ENCODE measurements at places on chromosomes 16 and 17. TPM values are rescaled to one million over a fixed set of nuclear protein-coding genes. Genes with fewer than 3 reads are reported as not detected.

DNA sequence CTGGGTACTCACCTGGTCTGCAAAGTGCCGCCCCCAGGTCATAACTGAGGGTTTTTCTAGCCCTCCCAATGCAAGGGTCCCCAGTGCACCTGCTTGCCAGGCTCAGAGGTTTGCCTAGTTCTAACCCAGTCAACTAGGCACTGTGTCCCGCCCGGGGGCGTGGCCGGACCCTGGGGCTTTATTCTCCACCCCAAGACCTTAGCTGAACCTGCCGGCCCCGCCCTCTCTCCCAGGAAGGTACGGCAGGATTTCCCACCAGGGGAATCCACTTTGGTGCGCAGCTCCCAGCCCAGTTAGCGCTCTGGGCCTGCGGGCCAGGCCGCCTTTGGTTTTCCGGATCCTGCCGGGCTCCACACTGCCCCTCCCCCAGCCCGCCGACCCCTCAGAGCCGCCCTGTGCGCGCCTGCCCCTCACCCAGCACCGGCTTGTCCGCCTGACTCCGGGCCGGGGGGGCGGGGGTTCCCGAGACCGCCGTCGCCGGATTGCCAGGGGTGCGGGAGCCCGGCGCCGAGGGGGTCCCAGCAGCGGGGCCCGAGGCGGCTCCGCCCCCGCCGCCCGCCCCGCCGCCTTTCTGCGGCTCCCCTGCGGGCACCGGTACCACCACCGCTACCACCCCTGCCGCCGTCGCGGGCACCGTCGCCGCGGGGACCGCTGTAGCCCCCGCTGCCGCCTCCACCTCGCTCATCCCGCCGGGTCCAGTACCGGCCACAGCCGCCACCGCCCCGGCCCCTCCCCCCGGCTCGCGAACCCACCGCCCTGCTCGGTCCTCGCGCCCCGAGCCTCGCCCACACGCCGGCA is 424 bp downstream of the YBX2 start:
- DNase-seq, result no peak
- H3K36me3 ChIP-seq, result no peaks in the 10 kb centered on the region
- peaks cover 30% of the 10 kb centered on the region for H3K4me1 ChIP-seq
- peak overlapping the region; percentile 36 for H3K27ac ChIP-seq
- peak overlapping the region; percentile 50 for H3K4me3 ChIP-seq
- no peaks in the 10 kb centered on the region for H3K27me3 ChIP-seq

The AANAT gene
- total RNA-seq, result 2.0 TPM

DNA sequence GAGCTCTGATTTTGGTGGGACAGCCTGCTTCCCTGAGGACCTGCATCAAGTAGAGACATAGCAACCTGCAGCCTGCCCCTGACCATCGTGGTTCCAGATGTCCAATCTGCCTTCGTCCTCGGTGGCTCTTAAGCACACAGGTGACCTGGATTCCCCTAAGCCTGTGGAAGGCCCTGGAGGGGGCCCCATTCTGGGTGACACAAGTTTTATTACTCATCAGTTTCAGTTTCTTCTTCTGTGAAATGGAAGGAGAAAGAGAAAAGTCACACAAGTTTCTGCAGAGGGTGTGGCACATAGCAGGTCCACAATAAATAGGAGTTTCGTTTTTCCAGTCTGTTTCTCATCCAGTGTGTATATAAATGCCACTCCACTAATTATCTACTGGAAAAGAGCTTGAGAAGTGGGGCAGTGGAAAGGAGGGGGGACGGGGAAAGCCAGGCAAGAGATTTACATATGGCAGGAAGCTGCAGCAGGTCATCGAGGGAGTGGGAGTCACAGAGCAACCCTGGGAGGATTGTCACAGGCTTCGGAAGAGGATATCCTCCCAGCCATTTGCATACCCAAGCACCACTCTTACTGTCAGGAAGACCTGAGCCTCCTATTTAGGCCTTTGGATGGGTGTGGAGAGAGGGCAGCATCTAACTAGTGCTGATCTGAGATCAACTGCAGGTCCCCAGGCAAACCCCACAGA is 10.0 kb upstream of the NOS2 start:
- no peak overlapping the region for H3K4me3 ChIP-seq
- H3K27ac ChIP-seq, result no peak overlapping the region
- no peak for DNase-seq
- H3K36me3 ChIP-seq, result no peaks in the 10 kb centered on the region

The NKD1 gene
- total RNA-seq, result 14.4 TPM

DNA sequence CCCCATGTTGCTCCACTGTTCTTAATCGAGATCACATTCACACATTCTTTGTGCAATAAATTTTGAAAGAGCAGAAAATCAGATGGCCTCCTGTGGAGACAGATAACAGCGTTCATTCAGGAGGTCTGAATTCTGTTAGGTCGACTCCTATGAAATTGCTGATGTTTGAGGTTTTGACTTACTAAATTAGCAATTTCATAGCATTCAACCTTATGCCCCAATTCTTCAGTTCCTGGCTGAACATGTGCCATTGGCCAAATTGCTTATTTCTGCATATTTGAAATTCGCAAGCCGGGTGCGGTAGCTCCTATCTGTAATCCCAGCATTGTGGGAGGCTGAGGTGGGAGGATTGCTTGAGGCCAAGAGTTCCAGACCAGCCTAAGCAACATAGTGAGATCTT is 22.1 kb upstream of the C16orf74 start:
- no peaks in the 10 kb centered on the region for H3K27me3 ChIP-seq
- no peak overlapping the region for H3K4me3 ChIP-seq
- no peaks in the 10 kb centered on the region for H3K4me1 ChIP-seq
- H3K36me3 ChIP-seq, result no peaks in the 10 kb centered on the region

The ELP5 gene
- total RNA-seq, result 123 TPM

The HEATR9 gene
- 7.8 TPM for total RNA-seq

DNA sequence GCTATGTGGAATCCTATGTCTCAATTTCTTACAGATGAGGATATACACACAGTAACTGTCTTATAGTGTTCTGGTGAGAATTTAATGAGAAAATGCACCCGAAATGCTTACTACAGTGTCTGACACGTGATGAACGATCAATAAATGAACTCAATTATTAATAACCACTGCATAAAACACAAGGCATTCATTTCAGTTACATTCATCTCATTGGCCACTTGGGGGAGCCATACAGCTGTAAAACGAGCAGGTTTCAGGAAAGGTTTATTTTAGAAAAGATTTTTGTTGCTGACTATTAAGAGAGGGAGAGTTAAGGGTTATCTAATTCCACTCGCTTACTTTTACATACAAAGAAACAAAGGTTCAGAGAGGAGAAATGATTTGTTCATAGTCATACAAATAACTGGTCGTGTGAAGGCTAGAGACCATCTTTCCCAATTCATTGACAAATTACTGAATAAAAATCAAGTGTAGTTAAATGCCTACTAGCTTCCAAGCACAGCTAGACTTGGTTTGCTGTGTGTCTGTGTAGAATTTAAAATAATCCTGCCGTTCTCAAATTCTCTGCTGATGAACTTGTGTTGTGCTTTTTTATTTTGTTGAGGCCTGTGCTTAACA is 160.1 kb downstream of the MAP2K4 start:
- H3K36me3 ChIP-seq, result no peaks in the 10 kb centered on the region
- H3K27ac ChIP-seq, result no peak overlapping the region
- H3K4me1 ChIP-seq, result no peaks in the 10 kb centered on the region
- no peaks in the 10 kb centered on the region for H3K27me3 ChIP-seq

DNA sequence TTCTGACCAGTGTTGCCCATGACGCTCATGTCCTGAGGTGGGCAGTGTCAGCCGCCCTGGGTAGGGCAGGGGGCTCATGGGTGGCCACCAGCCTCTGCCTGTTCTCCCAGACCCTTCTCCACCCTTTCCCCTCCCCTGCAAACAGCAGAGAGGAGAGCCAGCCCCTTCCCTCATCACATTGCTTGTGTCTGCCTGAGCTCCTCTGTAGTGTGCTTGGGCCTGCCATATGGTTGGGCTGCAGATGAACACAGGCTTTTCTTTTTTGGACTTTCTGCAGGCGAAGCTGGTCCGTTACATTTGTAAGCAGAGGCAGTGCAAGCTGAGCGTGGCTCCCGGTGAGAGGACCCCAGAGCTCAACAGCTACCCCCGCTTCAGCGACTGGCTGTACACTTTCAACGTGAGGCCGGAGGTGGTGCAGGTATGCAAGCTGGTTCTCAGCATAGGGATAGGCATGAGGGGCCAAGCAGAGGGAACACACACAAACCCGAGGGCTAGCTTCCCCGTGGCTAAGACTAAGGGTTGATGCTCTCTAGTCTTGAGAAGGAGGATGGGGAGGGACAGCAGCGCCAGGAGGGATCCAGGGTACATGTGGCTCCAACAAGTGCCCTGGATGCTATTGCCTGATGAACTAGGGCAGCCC is 80.6 kb upstream of the LGALS9 start:
- DNase-seq, result no peak
- H3K4me3 ChIP-seq, result no peak overlapping the region
- no peaks in the 10 kb centered on the region for H3K36me3 ChIP-seq

- no peaks in the 10 kb centered on the region for H3K27me3 ChIP-seq
- no peak for DNase-seq
- H3K4me1 ChIP-seq, result no peaks in the 10 kb centered on the region
- no peak overlapping the region for H3K27ac ChIP-seq
Measured at GRCh38 chr17:6163612-6164333, 93.6 kb downstream of the WSCD1 start.

DNA sequence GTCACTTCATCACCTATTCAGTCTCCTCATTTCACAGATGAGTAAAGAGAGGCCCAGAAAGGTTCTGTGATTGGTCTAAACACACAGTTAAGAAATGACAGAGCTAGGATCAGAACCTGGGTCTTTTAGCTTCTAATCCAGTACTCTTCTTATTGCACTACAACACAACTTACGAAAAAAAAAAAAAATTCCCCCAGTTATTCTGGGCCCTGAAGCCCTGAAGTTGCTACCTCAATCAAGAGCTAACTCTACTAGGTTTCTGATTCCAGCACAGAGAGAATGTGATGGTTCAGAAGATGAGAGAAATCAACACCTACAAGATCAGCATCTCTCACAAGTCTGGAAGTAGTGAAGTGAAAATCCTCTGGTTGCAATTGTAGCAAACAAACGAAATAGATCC is 37.3 kb downstream of the GRB7 start:
- no peaks in the 10 kb centered on the region for H3K27me3 ChIP-seq
- H3K4me1 ChIP-seq, result no peaks in the 10 kb centered on the region
- H3K36me3 ChIP-seq, result no peaks in the 10 kb centered on the region
- no peak for DNase-seq
- no peak overlapping the region for H3K27ac ChIP-seq
- H3K4me3 ChIP-seq, result no peak overlapping the region

DNA sequence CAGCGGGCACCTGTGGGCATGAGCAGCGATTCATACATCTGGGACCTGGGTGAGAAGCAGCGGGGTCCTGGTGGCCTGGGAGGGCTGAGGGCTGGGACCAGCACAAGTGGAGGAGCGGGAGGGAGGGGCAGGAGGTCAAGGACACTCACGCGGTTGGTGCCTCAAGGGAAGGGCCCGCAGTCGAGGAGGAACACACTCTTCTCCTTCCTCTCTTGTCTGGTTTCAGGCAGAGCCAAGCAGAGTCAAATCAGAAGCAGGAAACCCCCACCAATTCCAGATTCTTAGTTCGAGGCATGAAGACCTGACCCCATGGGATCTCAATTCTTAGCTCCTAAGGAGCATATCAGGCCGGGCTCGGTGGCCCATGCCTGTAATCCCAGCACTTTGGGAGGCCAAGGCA is 15.7 kb downstream of the DNAI2 start:
- H3K4me3 ChIP-seq, result no peak overlapping the region
- no peak for DNase-seq
- no peak overlapping the region for H3K27ac ChIP-seq

GRCh38 chr17:77118251-77118928 is 22.4 kb upstream of the SEC14L1 start:
- H3K4me3 ChIP-seq, result no peak overlapping the region
- DNase-seq, result no peak
- H3K27me3 ChIP-seq, result no peaks in the 10 kb centered on the region
- H3K27ac ChIP-seq, result peak overlapping the region; percentile 64
- peaks cover 33% of the 10 kb centered on the region for H3K4me1 ChIP-seq

- no peak within 1 kb of the TSS for H3K27ac ChIP-seq
- DNase-seq, result peak; percentile 63
Measured at GRCh38 chr16:726438-727290, at the start of the genes CCDC78 and HAGHL. CCDC78 (minus strand) TSS chr16:726443; CDS start chr16:726367, 76 bp downstream. HAGHL (plus strand) TSS chr16:727106; CDS start chr16:727510, 404 bp downstream.

GRCh38 chr16:66359012-66359411 is 7.5 kb upstream of the CDH5 start:
- no peak for DNase-seq
- no peak overlapping the region for H3K4me3 ChIP-seq
- H3K27ac ChIP-seq, result no peak overlapping the region
- H3K4me1 ChIP-seq, result peaks cover 2% of the 10 kb centered on the region
- H3K36me3 ChIP-seq, result no peaks in the 10 kb centered on the region

DNA sequence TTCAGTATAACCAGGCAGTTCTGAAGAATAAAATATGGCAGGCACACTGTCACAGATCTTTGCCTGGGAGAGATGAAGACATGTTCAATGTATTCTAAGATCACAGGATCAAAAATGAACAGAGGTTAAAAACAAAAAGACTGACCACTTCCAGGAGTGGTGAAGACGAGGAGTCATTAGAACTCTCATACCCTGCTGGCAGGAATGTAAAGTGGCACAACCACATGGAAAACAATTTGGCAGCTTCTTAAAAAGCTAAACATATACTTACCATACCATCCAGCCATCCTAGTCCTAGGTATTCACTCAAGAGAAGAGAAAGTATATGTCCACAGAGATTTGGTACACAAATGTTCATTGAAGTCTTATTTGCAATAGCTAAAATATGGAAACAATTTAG is 406.3 kb downstream of the NPIPA8 start:
- no peak overlapping the region for H3K4me3 ChIP-seq
- H3K27me3 ChIP-seq, result no peaks in the 10 kb centered on the region
- no peak overlapping the region for H3K27ac ChIP-seq
- no peaks in the 10 kb centered on the region for H3K4me1 ChIP-seq
